Activated CD4-positive, alpha-beta T cell treated with anti-CD3 and anti-CD28 coated beads for 36 hours (primary cell): ENCODE measurements at places on chromosomes 1 and 21.

- no peak for DNase-seq
Measured at GRCh38 chr1:208201229-208201628, 43.0 kb downstream of the PLXNA2 start.

GRCh38 chr1:59225594-59226316 lies 71.1 kb upstream of the FGGY start:
- DNase-seq, result no peak

- no peak for DNase-seq
Measured at GRCh38 chr1:228045405-228045804, 37.1 kb upstream of the ARF1 start.

DNA sequence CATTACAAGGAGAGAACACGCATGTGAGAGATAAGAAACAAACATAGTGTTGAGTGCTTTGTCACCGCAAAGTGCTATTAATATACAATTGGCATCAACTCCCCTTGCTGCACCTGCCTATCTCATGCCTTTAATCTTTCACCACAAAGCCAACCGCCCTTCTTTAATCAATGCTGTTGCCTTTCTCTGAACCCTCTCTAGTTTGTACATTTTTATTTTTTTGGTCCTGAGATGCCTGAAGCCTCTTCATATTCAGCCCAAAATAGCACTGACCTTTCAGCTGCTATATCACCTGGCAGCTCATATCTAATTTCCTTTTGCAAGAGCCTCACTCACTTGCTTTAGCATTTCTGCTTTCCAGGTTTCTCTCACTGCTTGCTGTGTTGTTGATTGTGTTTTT lies 504.7 kb downstream of the NUF2 start:
- no peak for DNase-seq

DNA sequence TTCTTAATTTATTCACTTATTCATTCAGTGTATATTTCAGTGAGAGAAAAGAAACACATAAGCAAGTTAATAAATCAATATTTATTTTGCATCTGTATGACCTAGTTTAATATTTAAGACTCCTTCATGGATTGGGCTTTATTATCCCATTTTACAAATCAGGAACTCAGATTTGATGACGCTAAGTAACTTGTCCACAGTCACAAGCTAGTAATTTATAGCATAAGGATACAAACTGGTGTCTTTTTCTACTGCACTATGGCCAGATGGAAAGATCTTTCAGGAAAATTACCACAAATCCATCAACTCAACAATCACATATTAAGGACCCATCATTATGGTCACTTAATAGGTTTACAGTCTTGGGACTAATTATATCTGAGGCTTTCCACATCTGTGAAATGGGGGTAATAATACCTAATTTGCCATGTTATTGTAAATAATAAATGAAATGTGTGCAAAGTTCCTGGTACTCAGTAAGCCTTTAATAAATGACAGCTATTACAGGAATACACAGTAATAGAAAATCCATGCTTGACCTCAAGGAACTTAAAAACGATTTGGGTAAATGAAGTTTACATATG lies 13.3 kb downstream of the CDKN2C start:
- DNase-seq, result no peak

- no peak for DNase-seq
Measured at GRCh38 chr1:168032029-168032428, 95.2 kb upstream of the MPC2 start.

DNA sequence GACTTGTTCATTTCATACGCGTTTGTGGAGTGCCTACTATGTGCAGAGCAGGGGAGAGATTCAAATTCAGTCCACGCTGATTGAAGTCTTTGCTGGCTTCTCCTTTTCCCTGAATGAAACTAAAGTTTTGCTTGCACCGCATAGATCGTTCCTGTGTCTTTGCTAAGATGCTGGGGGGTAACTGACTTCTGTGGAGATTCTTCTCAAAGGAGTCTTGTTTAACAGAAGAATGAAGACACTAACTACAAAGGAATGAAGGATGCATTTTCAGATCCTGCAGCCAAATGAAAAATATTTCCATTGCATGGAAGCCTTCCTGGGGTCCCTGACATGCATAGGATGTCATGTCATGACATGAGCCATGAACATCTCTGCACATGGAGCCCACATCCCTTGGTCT lies 26.9 kb upstream of the H6PD start:
- no peak for DNase-seq

DNA sequence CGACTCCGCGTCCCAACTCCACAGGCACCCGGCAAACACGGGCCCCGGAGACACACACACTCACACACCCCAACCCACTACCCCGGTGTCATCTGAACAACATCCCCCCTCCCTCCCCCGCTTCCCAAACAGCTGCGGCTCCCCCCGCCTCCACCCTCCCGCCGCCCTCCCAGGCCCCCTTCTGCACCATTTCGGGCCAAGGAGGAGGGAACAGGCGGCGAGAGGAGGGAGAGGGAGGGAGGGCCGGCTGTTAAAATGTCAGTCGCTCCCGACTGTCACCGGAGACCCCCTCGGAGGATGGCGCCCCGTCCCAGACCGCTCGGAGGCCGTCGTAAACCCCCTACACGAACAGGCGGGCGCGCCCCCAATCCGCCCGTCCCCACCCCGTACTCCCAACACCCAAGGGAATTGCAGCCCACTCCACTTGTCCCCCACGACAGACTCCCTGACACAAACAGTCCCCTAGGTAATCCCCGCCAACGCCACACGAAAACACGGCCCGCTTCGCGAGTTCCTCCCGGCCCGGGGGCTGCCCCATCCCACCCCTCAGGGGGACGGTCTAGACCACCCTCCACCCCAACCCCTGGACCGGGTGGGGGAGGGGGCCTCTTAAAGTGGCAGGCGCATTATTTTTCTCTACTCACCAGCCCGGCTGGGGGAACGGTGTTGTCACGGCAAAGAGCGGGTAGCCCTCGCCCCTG lies 583 bp downstream of the MEF2D start:
- DNase-seq, result peak; percentile 62
